Calu3 (cell line): ENCODE measurements at places on chromosomes 3 and 15.

GRCh38 chr15:31359702-31360111, 33.1 kb downstream of the KLF13 start:
- no peak for DNase-seq

DNA sequence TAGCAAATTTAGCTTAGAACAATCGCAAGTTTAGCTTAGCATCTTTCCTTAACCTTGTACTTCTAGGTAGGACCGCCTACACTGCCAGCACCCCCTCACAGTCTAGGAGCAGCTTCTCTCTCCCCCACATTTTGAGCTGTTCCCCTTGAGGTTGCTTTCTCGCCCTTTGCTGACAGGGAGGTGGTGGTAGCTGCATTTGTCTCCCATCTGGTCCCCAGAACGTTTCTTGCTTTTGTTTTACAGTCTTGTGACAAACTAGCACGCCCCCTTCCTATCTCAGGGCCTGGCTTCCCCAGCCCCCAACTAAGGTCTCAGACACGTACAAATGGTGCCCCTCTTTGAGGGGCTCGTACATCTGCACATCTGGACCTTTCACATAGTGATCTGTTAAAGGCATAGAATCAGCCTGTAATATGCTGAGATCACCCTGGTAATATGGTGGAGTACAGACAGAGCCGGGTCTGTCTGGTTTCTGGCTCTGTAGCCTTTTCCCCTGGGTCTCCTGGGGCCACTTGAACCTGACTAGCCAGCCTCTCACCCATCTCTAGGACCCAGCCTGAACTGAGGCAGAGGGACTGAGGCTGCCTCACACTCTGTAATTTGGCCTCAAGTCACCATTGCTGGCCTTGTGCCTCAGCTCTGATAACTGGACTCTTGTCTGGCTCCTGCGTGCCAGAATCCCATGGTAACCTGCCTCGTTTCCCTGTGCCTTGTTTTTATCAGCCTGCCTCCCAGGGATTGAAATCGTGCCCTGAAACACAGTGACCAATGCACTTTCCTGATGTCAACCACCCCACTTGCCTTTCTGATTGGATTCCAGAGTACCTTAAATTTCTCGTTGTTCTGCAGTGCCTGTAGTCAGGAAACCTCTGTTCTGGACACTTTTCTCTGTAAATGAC, 27.7 kb downstream of the CRTC3 start:
- no peak for DNase-seq

DNA sequence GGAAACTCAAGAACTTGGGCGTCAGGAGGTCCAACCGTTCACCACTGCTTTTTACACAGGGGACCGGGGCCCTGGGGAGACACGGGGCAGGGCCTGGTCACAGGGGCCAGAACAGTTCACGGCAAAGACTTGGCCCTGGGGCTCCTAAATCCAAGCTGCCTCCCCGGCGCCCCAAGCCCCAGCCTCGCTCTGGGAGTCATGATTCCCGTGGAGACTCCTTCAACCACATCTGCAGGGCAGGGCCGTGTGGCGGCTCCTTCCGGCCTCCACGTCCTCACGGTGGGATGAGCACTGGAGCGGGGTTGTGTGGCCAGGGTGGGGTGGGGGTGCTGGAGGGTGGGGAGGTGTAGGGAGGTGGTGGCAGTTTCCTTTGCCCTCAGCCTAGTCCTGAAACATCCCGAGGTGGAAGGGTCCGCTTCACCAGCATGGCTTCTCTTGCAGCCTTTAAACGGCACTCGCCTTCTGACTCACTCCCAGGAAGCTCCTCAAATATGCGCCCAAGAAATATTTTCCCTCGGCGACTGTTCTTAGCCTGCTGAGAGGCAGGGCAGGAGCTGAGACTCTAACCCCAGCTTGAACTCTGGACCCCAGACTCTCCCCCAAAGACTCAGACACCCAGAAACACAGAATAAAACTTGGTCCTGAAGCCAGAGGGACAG, 1.8 kb downstream of the MUC4 start:
- DNase-seq = no peak

- no peak for DNase-seq
Observed at GRCh38 chr3:151909681-151910405, 36.4 kb downstream of the SUCNR1 start.

GRCh38 chr3:126649556-126650092, 5.3 kb downstream of the TXNRD3 start:
- no peak for DNase-seq

DNA sequence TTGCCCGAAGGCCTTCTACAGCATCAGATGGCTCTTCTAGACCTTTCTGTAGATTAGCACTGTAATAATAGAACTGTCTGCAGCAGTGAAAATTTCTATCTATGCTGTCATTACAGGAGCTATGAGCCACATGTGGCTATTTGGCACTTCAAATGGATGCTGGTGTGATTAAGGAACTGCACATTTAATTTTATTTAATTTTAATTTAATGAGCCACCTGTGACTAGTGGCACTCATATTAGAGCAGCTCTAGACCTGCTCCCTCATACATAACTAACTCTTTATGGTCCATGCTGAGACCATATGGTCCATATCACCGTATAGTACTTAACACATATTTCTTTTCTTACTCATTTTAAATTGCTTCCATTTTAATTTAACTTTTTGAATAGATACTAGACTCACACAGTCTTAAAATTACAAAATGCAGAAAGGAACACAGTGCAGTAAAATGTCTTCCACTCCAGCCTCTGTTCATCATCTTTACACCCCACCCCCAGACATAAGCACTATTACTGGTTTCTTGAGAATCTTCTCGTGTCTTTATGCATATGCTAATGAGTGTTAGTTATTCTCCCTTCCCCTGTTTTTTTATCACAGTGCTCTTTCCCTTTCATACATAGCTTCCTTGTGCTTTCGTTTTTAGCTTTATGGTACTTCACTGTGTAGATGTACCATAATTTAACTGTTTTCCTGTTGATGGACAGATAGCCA, 9.6 kb downstream of the LSM3 start:
- no peak for DNase-seq

GRCh38 chr3:15794842-15795650, 2.7 kb downstream of the ANKRD28 start:
- no peak for DNase-seq

GRCh38 chr3:148331081-148331846, 366.4 kb upstream of the AGTR1 start:
- DNase-seq = no peak

- DNase-seq = no peak
Observed at GRCh38 chr3:122642935-122643334, 37.7 kb upstream of the PARP14 start.

DNA sequence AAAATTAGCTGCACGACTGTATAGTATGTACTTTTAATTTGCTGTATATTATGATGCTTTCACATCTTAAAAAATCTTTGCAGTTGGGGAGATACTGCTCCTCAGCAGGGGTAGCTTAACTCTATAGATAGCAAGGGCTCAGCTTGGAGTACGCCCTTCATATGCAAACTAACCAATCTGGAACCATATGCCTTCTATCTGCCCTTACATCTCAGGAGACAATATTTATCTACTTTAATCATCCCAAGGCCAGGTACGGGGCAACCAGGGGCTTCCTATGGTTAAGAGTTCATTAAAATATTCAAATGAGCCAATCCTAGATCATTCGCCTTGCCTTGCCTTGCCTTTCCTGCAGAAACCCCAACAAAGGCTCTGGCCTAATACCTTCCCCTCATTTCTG, 204.1 kb upstream of the ZBTB20 start:
- DNase-seq = no peak

- no peak for DNase-seq
Observed at GRCh38 chr3:156593814-156594213, 38.9 kb upstream of the SSR3 start.

DNA sequence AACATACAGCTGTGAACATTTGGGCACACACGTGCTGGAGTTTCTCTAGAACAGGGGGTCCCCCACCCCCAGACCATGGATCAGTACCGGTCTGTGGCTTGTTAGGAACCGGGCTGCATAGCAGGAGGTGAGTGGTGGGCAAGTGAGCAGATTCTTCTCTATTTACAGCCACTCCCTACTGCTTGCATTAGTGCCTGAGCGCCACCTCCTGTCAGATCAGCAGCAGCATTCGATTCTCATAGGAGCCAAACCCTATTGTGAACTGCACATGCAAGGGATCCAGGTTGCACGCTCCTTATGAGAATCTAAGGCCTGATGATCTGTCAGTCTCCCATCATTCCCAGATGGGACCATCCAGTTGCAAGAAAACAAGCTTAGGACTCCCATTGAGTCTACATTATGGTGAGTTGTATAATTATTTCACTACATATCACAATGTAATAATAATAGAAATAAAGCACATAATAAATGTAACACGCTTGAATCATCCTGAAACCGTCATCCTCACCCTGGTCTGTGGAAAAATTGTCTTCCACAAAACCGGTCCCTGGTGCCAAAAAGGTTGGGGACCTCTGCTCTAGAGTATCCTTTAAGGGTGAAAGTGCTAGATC, 25.8 kb downstream of the CHRM5 start:
- no peak for DNase-seq

DNA sequence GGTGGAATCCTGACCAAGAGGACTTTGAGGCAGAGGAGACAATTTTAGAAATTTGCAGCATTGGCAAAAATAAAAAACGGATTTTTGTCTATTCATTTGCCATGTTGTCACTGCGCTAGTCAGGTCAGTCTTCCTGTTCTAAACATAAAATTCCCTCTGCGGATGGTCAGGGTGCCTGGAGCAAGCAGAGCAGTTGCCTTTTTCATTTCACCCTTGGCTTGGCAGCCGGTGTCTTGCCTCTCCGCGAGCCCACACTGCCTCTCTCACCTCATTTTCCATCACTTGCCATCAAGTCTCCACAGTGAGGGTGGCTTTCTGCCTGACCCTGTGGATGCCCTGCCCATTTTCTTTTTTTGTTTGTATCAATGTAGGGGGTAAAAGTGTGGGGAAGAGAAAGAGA, 396.1 kb downstream of the LRTM1 start:
- no peak for DNase-seq

DNA sequence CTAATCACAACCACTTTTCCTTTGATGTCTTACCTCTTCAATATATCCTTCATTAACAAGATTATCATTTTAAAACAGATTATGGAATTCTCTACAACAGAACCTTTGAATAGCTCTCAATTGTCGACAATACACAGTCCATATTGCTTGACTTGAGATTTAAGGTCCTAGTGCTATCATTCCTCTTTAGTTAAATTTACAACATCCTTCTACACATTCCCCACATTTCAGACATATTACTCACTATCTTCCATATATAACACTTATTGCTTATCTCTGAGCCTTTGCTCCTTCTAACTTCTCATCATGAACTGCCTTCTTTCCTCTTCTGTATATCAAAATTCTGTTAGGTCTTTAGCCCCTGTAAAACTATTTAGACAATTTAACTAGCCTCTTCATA, 247.0 kb downstream of the STXBP5L start:
- no peak for DNase-seq
